ENCODE measurements at places on chromosomes 6 and 20.

GRCh38 chr6:17413313-17413750 is 19.9 kb downstream of the CAP2 start:
- no peak for DNase-seq

GRCh38 chr20:46900086-46900485 is 5.4 kb downstream of the EYA2 start:
- no peak for DNase-seq

DNA sequence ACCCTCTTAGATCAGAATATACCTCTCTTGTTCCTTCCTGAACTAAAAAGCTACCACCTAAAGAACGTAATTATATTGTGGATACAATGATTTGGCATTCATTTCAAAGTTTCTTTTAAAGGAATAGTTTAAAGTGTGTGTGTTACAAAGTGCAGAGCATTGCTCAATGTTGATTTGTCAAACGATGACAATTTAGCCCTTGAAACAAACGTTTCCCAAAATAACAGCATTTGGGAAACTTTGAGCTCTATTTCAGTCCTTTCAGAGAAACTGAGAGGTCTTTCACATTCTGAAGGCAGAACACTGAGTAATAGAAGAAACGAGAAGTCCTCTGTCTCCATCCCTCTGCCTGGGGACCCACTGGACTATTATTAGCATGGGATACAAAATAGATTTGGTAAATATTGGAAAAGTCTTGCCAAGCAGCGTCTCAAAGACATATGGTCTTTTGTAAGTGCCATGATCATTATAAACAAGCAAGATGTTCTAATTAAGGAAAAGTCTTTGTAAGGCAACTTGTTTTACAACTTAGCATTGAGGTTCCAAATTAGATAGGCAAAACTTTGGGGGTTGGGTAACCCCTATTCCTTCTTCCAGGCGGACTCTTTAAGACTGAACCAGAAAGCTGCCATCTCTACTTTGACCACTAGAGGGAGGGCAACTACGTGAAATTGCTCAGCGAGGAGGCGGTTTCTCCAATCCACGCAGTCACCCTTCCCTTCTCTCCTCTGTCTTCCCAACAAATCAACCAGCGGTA is 208.8 kb downstream of the RNF144B start:
- DNase-seq, result peak; percentile 62

DNA sequence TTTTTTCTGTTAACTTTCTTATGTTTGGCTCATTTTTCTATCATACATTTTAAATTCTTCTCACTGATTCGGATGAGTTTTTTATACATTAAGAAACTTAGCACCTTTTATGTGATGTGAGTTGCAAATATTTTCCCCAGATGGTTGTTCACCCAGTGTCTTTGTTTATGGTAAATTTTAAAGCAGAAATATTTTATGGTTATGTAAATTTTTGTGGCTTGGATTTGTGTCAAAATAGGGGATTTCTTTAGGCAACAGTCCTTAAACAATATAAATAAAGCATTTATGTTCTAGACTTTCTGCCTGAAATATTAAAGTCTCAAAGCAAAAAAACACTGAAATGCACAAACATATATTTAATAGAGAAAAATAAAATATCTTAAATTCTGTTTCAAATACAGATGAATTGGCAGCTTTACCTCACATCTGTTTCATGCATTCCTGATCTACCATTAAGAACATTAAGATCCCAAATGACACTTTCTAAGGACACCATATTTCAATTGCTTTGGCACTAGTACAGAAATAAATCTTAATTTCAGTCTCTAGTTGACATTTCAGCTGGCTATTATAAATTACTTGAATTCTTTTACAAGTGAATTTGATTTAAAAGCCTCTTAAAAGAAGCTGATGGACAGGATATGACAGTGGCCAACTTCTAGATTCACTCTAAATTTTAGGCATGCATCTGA is 646.6 kb downstream of the HACE1 start:
- no peak for DNase-seq

GRCh38 chr6:77286541-77286940 is 176.8 kb downstream of the HTR1B start:
- no peak for DNase-seq

GRCh38 chr6:99362678-99363268 is 13.3 kb upstream of the FAXC start:
- no peak for DNase-seq

GRCh38 chr6:127457456-127458064 is 1.6 kb downstream of the KIAA0408 start:
- DNase-seq, result no peak

- DNase-seq, result no peak
Observed at GRCh38 chr6:140812636-140813035, 1320.1 kb upstream of the GJE1 start.

- no peak for DNase-seq
Observed at GRCh38 chr6:167416676-167417430, 92.0 kb downstream of the TTLL2 start.

- no peak for DNase-seq
Observed at GRCh38 chr6:24906314-24906713, 29.4 kb downstream of the RIPOR2 start.

- DNase-seq, result peak; percentile 49
Observed at GRCh38 chr6:5746053-5746758, 260.5 kb downstream of the NRN1 start.

DNA sequence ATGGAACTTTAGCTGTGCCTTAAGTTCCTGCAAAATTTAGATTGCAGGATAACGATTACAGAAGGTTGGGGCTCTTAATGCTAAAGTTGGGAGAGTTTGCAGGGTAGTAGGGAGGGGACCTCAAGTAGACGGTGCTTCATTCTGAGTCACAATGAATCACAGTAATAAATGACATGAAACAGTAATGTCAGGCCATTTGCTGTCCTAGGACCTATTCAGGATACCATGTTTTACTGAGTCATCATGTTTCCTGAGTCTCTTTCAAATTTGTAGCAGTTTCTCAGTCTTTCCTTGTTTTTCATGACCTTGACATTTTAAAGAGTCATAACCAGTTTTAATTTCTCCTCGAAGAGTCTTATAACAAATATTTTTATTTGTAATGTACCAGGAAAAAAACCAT is 406.9 kb upstream of the MAP3K7 start:
- DNase-seq, result no peak

GRCh38 chr6:137879299-137879698 is 12.2 kb downstream of the TNFAIP3 start:
- no peak for DNase-seq
